Substantia nigra (tissue), 51 donors: ENCODE measurements at places on chromosomes 6 and 20.

DNA sequence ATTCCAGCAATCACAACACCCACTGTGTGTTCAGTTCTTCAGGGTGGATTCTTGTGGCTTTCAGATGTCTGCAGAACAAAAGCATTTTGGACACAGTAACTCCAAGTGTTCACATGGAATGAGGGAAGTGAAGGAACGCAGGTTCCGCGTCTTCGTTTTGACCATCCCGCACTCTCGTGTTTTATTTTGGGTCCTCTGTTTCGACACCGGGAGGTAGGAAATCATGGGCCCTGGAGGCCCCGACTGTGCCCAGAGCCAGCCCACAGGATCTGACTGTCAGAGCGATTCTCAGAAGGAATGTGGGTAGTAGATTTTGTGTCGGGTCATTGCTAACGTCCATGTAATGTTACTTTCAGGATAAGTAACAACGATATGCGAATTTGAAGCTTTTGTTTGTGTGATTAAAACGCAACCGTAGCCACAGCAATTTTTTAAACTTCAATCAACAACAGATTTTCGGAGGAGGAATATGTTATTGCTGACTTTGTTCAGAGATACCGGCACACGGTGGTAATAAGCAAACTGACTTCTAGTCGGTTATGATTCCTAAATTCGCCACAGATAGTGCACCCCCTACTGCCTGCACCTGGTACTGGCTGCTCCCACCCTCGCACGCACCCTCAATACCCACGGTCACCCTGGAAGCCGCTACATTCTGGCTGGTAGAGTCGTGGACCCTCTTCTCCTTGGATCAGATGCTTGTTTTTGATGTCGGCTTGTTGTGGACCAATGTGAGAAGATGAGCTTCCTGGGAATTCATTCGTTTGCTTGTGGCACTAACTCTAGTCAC, 10.5 kb downstream of the NPEPL1 start:
- DNase-seq: no peak

- DNase-seq: no peak
These were observed 149.6 kb downstream of the DTNBP1 start for GRCh38 chr6:15513131-15513771.

DNA sequence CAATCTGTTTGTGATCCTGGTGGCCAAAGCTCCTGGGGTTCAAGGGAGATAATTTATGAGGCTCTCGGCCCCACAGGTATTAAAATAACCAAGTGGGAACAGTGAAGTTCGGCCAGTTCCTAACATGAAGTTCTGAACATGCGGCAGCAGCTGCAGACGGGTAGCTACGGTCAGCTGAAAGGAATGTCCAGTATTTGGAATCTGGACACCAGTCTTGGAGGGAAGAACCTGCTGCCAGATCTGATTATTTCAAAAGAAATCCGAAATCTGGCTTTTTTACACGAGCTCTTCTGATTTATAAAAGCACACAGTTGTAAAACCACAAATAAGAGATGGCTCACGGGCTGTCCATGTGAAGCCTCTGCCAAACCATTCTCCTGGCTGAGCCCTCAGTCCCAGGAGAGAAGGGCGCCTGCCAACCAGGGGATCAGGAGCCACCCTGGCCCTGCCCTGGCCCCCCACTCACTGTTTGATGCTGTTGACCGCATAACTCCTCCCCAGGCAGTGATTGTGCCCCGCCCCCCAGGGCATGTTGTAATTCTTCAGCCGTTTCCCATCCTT, 28.2 kb upstream of the KCNB1 start:
- no peak for DNase-seq

DNA sequence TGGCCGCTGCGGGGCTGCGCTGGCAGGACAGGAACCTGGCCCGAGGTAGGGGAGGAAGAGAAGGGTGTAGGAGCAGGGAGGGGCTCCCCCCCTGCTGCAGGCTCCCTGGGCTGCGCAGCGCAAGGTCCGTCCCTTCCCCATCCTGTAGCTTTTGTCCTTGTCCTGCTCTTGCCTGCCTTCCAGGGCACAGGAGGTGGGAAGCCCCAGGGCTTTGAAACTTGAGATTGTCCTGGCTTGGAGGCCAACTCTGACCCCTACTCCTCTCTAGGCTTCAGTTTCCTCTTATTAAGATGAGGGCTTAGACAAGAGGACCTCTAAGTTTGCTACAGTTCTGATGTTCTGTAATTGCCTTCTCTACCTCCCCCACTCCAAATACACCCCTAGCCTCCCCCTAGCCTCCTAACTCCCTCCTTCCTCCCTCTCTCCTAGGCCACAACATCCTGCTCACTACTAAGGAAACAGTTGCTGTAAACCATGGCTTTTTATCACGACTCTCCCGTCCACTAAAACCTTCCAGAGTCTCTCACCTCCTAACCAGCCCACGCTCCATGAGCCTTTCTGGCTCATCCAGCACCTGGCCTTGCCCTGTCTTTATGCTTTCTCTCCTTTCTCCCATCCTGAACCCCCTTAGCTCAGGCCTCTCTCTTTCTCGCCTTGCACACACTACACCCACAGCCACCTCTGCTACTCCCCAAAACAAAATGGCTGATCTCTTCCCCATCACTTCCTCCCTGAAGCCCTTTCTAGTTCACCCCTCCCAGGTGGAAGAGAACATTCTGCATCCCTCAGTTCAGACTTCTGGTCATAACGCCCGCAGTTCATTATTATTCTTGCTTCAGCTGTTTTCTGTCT, 10.2 kb downstream of the UNC5CL start:
- DNase-seq: no peak

DNA sequence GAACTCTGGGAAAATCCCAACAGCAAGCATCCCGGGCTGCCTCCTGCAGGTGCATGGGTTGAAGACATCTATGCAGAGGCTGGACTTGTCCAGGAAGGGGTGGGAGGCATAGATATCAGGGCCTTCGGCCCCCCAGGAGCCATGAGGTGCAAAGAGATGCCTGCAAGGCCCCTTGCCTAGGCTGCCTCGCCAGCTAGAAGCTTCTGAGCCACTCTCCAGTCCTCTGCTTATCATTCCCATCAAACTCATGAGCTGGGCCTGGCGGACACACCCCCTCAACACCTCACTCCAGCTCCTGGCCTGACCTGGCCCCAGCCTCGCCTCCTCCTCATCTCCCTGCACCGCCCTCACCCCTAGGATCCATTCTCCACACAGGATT, 152.4 kb upstream of the PTPN1 start:
- no peak for DNase-seq

- DNase-seq: no peak
These were observed 1309.0 kb downstream of the EPHA7 start for GRCh38 chr6:92110403-92110802.

GRCh38 chr20:14732343-14732742, 394.9 kb upstream of the FLRT3 start:
- DNase-seq: no peak

GRCh38 chr6:54156650-54157250, 45.5 kb downstream of the MLIP start:
- no peak for DNase-seq

DNA sequence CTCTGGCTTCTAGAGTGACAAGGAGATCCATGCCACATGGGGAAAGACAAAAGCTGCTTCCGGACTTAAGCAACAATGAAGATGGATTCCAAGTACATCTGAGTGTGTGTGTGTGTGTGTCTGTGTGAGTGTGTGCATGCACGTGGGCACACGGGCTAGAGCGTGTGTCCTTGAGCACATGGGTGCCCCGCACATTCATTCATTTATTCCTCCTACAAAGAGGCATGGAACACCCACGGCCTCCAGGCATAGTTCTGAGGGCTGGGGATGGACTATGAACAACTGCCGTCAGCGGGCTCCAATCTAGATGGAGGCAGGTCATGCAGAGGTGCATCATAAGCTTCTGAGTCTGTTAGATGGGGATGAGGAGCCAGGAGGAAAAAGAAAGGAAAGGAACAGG, 49.1 kb downstream of the GRM4 start:
- no peak for DNase-seq

DNA sequence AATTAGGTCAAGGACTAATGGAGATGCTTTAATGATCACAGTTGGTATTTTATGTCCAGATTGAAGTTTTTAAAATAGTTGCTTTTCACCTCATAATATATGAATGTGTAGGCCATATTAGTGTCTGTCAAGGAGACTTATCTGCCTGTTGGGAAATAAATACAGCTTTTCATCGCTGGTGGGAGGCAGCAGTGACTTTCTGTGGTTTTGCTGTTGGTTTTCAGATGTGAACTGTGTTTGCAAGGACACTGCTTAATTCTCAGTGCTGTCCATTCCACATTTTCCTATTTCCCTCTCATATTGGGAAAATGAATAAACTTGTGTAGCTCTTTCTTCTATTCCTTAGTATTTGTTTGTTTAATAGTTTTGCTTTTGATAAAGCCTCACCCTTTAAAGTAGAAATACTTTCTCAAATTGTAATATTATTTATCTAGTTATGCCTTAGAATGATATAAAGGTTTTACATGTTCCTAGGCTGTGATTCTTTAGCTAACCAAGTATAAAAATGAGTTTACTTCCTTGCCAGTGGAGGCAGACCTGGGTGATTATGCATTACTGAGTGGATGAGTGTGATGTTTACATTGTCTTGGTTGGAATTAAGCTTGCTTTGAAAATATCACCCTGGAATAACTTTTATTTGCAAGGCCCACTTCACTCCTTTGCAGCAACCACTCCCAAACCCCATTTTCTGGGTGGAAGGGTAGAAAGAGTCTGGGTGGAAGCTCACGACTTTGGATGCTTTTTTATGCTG, 3.3 kb downstream of the PLCB4 start:
- no peak for DNase-seq

- DNase-seq: no peak
These were observed 45.3 kb downstream of the B4GALT5 start for GRCh38 chr20:49668181-49668877.

GRCh38 chr6:30158475-30159040, 2.5 kb downstream of the TRIM10 start:
- DNase-seq: no peak

DNA sequence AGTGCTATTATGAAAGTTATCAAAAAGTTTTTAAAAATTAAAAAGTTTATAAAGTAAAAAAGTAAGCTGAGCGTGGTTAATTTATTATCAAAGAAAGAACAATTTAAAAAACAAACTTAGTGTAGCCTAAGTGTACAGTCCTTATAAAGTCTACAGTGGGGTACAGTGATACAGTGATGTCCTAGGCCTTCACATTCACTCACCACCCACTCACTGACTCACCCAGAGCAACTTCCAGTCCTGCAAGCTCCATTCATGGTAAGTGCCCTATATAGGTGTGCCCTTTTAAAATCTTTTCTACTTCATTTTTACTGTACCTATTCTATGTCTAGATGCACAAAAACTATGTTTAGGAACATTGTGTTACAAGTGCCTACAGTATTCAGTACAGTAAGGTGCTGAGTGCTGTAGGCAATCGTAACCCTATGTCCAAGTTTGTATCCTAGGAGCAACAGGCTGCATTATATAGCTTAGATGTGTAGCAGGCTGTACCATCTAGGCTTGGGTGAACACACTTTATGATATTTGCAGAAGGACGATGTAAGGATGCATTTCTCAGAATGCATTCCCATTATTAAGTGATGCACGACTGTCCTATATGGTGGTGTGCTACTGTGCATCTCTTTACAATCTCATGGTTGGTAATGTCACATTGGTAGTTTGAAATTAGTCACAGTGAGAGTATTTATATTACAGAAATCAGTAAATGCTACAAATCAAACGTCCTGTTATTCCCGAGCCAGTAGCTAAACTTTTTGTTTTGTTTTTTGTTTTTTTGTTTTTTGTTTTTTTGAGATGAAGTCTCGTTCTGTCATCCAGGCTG, 158.3 kb downstream of the GMPR start:
- DNase-seq: no peak

DNA sequence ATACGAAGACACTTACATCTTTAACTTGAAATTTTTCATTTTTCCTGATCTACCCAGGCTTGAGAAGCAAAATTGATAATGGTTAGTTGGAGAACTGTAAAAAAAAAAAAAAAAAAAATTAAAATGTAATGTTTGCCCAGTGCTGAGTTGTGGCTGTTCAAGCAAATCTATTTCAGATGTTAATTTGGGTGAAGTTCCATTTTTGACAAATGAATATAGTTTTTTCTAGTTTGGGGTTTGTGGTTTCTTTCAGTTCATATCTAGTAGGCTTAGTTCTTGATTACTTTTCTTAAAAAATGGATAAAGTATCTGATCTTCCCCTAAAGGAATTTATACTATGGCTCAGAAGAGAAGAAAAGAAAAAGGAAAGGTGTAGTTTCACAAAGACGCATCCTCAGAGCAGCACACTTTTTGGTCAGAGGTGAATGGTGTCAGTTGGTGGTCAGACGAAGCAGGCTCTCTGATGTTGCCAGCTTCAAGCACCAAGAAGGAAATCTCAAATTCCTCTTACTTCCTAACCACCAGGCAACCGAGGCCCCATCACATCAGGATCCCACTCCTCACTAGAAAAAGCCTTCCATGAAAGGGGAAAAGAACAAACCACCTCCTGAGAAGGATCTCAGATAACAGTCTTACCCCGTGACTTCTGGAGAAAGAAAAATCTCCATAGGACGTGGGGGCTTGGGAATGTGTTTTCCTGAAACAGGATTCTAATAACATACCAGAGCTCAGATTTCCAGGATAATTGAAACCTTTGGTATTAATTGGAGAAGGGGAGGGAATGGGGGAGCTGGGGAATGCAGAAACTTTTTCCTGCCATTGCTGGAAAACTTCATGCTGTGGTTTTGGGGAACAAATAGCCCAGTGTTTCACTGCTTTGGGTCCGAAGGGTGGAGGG, 396.2 kb downstream of the CD83 start:
- no peak for DNase-seq

DNA sequence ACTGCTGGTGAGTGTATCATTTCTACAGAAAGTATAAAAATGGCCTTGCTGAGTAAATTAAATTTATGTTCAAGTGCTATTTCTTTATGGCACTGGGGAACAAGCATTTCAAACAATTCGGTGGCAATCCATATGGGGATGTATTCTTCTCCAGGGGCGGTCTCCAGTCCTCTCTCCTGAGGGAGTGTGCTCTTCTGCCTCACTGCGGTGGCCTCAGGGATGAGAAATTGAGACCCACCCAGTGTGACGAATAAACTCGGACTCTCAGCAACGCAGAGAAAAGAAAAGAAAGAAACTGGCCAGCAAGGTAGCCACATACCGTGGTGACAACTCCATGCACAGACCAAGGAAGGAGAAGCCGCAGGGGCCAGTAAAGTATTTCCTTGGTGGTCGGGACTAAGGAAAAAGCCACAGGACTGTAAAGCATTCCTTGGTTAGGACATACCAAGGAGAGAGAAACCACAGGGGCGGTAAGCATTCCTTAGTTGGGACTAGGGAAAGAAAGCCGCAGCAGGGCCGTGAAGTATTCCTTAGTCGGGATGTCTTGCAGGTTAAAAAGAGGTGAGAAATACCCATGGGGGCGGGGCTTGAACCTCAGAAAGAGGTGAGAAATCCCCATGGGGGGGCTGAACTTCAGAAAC, 13.6 kb upstream of the GOPC start:
- DNase-seq: no peak
